ENCODE measurements at places on chromosomes 3 and 15.

- no peak for DNase-seq
Measured at GRCh38 chr15:82133251-82133650, 87.4 kb upstream of the MEX3B start.

DNA sequence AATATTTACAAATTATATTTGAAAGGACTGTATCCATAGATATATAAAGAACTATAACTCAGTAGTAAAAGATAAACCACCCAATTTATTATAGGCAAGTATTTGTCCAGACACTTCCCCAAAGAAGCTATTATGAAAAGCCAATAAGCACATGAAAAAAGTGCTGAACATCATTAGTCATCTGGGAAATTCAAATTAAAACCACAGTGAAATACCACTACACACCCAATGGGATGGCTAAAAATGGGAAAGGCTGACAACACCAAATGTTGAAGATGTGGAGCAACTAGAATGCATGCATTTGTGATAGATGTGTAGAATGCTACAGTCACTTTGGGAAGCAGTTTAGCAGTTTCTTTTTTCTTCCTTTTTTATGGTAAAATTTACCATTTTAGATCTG is 147.0 kb downstream of the PDE8A start:
- DNase-seq = no peak

- DNase-seq = no peak
Measured at GRCh38 chr3:177705976-177706823, 508.9 kb upstream of the TBL1XR1 start.

DNA sequence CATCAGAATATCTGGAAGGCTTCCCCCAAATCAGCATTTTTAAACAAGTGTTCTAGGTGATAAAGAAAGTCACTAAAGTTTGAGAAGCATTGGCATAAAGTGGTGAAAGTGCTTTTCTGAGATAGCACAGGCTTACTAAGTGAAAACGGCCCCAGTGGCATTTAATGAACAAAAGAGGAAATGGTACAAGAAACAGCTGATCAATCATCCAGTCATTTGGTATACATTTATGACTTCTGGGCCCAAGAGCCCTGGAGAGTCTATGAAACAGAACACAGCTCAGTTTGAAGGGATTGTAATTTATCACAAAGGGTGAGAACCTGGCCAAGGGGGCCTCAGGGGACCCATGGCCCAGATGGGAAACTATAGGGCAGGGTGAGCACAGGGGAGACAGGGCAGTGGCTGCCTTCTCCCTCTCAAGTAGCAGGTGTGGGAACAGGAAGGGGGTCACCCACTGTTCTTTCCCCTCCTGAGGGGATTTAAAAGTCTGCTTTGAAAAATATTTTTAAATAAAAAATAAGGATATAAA is 265.5 kb upstream of the ROPN1 start:
- no peak for DNase-seq

- DNase-seq = no peak
Measured at GRCh38 chr15:74265046-74265639, 29.0 kb downstream of the CCDC33 start.

DNA sequence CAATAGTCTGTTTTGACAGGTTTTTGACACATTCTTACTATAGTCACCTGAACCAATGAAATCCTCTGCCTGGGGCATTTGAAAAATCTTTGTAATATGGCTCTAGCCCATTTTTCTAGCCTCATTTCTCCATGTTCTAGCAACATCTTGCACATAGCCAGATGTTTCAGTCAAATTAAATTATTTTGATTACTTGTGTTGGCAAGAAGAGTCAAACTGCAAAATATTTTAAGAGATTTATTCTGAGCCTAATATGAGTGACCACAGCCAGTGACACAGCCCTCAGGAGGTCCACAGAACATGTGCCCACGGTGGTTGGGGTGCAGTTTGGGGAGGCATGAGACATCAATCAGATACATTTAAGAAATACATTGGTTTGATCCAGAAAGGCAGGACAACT is 6.9 kb downstream of the IFT122 start:
- DNase-seq = no peak

GRCh38 chr3:45224824-45225464 is 1.1 kb downstream of the TMEM158 start:
- DNase-seq = no peak

DNA sequence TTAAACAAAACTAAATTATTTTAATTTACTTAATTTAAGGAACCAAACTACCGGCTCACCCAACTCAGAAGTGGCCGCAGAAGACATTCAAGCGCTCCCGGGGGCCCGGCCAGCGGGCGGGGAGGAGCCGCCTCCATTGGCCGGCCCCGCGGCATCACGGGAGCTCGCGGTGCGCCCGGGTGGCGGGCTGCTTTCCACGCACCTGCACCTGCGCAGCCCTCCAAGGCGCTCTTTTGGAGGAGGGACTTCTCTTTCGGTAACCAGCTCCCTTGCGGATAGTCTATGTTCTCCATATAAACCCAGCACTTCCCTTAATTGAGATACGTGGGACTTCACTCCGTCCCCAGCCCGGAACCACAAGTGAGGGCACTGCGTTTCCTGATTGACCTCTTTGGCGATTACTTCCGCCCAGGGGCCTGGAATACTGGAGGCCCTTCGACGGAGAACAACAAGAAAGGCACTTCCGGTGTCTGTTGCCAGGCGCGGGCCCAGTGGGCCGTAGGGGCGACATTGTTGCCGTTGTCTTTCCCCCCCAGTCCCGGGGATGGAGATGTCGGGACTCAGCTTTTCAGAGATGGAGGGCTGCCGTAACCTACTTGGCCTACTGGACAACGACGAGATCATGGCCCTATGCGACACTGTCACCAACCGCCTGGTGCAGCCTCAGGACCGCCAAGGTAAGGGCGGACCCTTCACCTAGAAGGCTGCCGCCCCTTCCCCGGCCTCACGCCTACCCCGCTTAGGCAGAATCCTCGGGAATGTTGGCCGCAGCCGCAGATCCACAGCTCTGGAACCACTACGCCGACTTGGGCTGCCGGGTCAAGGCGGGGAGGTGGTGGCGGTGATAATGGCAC is at the start of gene C3orf38:
Gene C3orf38, plus strand, starts transcription at position 451 of the 854 bp plus-strand sequence. Its CDS starts 94 bp downstream, at position 545.
- peak; percentile 86 for DNase-seq

- DNase-seq = no peak
Measured at GRCh38 chr15:35880896-35881295, 334.9 kb upstream of the DPH6 start.

GRCh38 chr3:30554317-30554690 is 52.1 kb upstream of the TGFBR2 start:
- DNase-seq = no peak

- no peak for DNase-seq
Measured at GRCh38 chr3:67906261-67906660, 251.8 kb upstream of the SUCLG2 start.

- DNase-seq = no peak
Measured at GRCh38 chr15:73485372-73485771, 42.4 kb downstream of the REC114 start.

- DNase-seq = no peak
Measured at GRCh38 chr15:80595396-80595795, 99.7 kb upstream of the ABHD17C start.

DNA sequence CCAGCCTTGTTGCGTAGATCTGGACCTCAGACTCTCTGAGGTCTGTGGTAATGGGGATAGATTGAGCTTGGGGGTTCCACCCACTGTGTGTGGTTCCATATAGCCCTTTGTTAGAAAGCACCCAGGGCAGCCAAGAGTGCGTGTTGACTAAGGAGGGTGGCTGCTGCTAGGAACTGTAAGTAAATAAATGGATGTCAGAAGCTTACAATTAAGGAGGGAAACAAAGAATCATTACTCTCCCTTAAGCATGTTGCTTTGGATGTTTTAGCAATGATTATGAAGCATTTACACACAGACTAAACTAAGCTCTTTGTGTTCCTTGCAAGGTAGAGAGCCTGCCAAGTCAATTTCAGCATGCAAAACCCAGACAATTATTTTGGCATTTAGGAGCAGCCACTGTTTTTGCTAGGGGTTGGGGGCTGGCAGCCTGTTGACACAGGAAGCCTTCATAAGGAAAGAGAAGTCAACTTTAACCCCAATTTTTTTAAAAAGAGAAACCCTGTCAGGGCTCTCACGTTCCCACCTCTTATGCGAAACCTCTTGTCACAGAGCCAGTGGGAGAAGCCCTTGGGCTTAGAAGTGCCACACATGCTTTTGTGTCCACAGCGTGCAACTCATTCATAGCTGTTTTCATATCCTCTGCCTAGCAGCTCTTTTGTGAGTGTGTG is 127.8 kb downstream of the CMSS1 start:
- no peak for DNase-seq

- DNase-seq = peak; percentile 23
Measured at GRCh38 chr3:13878281-13879101, 1.4 kb downstream of the WNT7A start.

- DNase-seq = no peak
Measured at GRCh38 chr3:13017361-13018042, 55.7 kb downstream of the IQSEC1 start.

- no peak for DNase-seq
Measured at GRCh38 chr3:113532698-113533533, 561 bp downstream of the SIDT1 start.

- DNase-seq = no peak
Measured at GRCh38 chr3:186314896-186315295, 47.1 kb downstream of the DGKG start.

DNA sequence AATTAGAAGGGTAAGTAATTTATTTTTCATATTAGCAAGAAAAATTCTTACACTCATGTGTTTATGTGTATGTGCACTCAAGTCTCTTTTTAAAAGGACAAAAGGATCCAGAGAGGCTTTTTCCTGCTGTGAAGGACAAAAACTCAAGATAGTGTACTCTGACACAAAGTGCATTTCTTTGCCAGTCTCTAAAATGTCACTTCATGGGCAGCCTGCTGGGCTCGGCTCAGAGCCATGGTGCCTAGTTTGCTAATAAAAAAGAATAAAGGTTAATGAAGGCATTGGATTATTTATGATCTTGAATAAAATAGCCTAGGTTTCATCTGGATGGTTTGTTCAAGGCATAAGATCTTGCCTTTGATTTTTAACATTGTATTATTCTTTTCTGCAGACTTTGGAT is 989.0 kb downstream of the TBL1XR1 start:
- DNase-seq = no peak

- no peak for DNase-seq
Measured at GRCh38 chr15:53307952-53308624, 451.4 kb downstream of the WDR72 start.

DNA sequence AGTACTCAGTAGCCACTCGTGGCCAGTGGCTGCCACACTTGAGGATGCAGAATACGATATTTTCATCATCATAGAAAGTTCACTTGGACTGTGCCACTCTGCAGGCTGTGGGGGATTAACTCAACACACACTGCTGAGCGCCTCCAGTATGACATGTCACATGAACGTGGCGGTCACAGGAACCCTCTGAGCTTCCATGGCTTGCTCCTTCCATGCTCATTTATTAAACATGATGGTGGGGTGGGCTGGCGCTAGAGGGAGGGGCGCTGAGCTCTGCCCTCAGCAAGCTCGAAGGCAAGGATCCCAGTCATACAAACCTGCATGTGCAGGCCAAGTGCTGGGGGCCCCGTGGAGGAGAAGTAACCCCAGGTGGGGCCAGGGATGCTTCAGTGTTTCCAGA is 85.5 kb downstream of the WNT7A start:
- DNase-seq = no peak

DNA sequence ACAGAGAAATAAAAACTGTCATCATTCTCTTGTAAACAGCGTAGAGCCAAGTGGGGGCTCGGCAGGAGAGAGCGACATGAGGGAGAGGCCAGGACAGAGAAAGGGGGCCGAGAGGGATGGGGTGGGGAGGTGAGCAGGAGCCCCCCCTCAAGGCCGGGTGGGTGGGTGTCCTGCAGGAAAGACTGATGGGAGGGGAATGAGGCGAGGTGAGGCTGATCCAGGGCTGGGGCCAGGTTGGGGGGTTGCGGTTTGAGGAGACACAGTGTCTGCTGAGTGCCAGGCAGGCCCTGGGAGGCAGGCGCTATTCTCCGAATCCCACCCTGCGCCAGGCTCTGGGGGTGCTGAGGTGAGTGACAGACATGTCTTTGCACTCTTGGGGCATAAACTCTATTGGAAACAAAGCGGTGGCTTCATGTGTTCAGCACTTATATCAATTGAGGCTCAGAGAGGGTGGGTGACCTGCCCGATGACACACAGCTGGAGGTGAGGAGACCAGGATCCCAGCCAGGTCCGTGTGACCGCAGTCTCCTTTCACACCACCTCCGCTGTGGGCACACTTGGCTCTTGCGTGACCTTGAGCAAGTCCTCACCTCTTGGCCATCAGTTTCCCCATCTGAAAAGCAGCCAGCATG is 19.6 kb upstream of the CSPG4 start:
- no peak for DNase-seq

GRCh38 chr15:39153716-39154115 is 427.2 kb upstream of the THBS1 start:
- DNase-seq = no peak

DNA sequence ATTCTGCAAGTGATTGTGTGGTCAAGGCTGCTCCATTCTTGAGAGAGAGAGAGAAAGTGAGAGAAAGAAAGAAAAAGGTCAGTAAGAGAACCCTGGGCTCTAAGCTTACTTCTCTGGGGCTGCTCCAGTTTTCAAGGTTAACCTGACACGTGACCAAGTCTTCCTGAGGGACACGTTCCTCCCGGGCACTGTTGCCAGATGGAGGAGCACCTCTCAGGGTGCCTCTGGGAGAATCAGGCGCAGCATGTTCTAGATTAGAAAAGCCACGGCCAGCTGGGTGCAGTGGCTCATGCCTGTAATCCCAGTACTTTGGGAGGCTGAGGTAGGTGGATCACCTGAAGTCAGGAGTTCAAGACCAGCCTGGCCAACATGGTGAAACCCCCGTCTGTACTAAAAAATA is 60.8 kb downstream of the ITGA11 start:
- no peak for DNase-seq

DNA sequence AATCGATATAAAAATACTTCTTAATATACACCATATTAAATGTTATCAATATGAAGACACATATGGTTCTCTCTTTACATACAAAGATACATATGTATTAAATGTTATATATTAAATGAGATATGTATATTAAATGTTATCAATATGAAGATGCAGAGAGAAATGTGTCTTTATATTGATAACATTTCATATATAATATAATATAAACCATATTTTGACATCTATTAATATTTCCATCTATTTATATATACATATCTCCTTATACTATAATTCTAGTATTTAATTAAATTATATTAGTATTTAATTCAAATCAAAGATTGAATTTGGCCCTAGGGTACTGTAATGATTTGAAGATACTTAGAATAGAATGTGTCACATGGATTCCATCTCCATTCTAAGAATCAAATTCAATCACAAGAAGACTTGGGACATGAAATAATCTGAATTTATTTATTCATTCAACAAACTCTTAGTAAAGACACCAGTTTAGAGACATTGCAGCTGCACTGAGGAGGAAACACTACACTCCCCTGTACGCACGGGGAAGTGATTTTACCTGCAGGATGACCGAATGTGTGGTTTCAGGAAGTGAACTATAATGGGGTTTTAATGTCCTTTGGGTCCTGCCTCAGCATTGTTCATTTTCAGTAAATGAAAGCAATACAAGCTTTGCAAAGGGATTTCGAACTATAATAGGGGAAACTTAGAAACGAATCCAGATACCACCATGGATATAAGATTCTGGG is 365.1 kb downstream of the MECOM start:
- DNase-seq = no peak

DNA sequence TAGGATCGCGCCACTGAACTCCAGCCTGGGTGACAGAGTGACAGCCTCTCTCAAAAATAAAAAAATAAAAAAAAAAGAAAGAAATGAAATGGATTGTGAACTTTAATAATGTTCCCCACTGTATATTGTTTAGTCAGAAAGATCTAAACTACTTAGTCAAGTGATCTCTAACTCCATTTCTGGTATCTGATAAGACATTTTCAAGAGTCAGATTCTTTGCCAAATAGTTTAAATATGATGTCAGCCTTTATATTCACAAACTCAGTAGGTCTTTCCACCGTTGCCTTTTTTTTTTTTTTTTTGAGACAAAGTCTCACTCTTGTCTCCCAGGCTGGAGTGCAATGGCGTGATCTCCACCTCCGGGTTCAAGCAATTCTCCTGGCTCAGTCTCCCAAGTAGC is 29.0 kb upstream of the OSBPL11 start:
- no peak for DNase-seq

Measured in naive thymus-derived CD8-positive, alpha-beta T cell (primary cell).